ENCODE measurements at places on chromosomes 2 and 18.

DNA sequence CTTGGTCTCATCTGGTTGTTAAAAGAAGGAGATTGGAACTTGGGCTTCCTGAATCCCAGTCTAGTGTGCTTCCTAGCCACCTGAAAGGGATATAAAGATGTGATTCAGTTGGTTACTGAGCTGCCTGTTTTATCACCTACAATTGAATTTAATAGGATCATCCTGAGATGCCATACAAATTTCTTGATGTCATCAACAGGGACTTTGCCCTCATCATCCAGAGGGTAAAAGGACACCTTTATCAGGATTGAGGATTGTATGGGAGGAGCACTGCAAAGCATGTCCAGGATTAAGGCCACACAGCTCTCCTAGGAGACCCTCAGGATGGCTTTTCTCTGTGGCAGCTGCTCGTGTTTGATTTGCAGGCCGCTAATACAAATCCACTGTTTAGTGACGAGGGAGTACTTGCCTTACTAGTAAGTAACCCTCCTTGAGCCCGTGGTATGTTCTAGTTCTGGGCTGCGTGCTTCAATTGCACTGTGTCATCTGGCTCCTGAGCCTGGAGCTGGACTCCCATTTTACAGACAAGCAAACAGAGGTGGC is 28.6 kb downstream of the SH3RF3 start:
- no peak for DNase-seq

DNA sequence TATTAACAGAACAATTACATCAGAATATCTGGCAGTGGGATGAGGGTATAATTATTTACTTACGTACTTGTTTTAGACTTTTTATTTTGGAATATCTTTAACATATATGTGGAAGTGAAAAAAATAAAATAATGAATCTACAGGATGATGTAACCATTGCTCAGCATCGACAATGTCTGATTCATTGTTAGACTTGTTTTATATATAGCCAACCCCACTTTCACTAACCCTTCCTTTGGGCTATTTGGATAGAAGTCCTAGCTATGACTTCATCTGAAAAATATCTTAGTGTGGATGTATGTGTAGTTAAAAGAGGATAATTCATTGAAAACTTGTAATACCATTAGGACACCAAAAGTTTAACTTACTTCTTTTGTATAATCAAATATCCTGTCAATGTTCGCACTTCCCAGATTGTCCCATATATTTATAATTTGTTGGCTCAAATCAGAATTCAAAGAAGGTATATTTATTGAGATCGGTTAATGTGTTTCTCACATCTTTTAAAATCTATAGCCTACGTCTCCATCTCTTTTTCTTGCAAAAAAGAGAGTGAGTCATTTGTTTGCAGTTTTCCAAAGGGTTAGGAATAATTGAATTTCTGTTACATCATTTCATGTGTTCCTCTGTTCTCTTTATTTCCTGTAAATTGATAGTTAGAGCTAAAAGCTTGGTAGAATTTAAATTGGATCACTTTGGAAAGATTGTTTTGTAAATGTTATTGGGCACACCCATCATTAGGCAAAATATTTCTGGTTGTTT is 506.1 kb upstream of the FAM98A start:
- DNase-seq, result peak; percentile 94

DNA sequence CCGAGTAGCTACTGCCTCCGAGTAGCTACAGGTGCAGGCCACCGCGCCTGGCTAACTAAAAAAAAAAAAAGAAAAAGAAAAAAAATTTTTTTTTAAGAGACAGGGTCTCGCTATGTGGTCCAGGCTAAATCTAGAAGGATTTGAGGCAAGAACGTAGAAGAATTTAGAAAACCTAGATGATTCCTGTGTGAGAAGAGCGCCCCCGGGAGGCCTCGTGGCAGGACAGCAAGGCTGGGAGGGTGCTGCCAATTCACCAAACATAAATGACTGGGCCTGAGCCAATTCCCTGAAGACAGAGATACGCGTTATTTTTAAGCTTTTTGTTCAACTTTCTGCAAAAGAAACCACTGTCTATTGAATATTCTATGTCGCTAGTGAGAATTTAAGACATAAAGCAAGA is 90.1 kb upstream of the TGFA start:
- DNase-seq, result no peak

DNA sequence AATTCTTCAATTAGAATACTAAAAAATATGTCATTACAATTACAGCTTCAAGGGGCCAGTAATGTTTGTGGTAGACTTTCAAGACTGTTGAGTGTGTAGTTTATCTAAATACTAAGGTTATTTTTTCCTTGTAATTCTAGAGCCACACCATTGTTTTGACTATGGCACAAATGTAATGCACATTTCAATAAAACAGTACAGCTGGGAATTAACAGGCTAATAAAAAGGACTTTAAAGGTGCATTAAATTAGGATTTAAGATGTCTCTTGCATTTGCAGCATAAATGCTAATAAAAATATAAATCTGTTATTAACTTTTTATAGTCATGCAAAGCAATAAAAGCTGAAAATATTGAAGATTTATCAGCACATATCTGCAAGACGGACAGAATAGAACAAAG is 344.8 kb downstream of the ERBB4 start:
- no peak for DNase-seq

- DNase-seq, result no peak
Observed at GRCh38 chr2:64439194-64439593, 14.8 kb upstream of the LGALSL start.

DNA sequence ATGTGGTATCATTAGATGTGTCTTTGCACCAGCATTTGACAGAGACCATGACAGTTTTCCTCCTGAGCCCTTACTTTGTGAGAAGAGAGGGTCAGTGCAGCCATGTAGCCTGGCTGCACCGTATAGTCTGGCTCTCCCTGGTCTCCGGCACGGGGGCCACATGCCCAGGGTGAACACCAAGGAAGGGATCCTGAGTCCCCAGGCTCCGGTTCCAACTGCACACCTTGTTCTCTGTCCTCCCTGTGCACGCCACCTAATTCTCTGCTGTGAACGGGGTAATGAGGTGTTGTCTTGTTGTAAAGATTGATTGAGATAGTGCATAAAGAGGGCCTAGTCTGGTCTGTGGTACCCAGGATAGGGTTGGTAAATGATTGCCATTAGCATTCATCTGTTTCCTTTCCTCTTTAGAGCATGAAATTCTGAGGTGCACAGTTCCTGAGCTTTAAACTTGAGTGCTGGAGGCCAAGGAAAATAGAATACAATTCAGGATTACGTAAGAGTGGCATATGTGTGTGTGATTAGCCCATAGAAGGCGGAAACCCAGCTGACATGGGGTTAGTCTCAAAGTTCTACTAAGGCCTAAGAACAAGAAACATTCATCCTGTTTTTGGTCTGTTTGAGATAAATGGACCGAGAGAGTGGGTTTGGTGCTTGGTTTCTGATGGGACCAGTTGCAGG is 55.5 kb downstream of the NCK2 start:
- DNase-seq, result peak; percentile 27

DNA sequence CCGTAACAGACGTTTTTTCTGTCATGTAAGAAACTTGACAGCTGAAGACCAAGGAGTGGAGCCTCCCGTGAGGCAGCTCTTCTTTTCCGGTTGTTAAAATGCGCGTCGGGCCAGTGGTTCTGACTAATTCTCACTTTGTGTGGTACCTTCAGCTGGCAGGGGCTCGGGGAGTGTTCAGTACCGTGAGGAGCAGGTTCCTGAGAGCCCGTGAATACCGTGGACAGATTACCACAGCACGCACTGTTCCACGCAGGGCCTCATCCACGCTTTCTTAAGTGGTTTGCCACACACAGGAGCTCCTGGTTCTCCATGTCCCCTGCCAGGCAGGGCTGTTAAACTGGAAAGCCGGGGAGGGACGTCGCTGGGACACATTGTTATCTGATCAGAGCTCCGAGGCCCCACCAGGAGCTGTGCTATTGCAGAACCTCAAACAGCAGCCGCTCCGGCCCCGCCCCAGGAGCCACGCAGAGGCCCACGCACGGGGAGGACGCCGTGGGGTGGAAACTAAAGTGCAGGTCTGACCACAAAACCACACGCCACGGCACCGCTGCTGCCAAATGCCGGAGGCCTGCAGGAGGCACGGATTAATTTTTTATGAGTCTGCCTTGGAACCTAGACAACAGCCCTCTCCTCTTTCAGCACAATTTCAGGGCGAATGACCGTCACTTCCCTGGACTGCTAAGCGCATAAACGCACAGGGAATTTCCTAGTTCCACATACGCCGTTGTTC is 43.3 kb downstream of the NFATC1 start:
- peak; percentile 77 for DNase-seq

- no peak for DNase-seq
Observed at GRCh38 chr2:201433394-201433995, 17.8 kb downstream of the TRAK2 start.

- no peak for DNase-seq
Observed at GRCh38 chr2:3565117-3565516, 7.0 kb upstream of the RNASEH1 start.

GRCh38 chr2:65381607-65382051 is 50.8 kb downstream of the SPRED2 start:
- DNase-seq, result no peak

DNA sequence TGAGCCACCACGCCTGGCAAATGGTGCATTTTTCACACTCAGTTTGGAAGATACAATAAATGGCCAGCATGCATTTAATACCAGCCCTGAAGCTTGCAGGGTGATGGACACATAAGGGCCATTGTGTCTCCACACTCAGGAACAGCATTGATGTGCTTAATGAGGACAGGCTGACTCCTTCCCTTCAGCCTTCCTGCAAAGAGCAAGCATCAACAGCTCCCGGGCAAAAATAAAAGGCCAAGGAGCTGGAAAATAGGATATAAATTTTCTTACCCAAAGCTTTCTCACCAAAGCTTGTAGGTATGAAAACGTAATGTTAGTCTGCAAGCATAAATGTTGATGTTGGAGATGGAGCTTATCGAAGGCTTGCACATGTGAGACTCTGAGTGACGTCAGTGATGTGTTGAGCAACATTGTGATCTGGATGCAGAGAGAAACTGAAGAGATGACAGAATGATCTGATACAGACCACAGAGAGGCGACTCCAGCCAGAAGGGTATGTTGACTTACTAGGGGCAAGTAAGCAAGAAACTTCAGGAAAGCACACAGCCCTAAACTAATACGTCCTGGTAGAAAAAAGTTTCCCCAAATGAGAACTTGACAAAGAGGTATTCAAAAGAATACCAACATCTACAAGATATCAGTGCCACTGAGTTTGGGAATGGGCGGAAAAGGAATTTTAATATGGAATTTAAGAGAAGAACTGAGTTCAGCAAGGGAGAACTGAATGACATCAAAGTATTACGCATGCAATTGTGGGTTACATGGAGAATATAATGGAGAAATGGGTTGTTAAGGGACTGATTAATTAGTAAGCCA is 256.5 kb downstream of the TGIF1 start:
- DNase-seq, result no peak

DNA sequence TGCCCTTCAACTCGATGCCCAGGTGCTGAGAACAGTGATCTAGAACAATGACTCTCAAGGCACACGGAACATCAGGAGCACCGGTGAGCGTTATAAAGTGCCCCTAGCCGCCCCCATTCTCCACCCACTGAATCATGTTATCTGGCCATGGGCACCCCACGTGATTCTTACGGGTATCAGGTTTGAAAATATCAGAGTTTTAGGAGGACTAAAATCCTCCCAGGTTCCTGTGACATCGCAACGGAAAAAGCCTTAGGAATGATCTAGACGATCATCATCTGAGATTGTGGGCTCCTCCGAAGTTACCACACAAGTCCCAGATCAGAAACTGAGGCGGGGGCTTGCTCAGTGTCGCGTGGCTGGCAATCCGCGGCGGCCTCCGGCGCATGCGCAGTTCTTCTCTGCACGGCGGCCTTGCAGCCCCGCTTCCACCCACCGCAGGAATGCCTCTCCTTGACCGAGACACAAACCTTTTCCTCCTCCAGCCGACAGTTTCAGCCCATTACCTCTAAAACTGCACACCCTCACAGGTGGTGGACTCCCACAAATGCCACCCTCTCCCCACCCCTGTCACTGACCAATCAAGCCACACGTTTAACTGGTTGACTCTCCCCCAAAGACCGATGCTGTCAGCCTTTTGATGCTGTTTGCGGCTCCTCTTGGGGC is 5.8 kb upstream of the MRPL33 start:
- DNase-seq, result peak; percentile 52

GRCh38 chr2:63698786-63699548 is 110.2 kb downstream of the MDH1 start:
- DNase-seq, result peak; percentile 88

DNA sequence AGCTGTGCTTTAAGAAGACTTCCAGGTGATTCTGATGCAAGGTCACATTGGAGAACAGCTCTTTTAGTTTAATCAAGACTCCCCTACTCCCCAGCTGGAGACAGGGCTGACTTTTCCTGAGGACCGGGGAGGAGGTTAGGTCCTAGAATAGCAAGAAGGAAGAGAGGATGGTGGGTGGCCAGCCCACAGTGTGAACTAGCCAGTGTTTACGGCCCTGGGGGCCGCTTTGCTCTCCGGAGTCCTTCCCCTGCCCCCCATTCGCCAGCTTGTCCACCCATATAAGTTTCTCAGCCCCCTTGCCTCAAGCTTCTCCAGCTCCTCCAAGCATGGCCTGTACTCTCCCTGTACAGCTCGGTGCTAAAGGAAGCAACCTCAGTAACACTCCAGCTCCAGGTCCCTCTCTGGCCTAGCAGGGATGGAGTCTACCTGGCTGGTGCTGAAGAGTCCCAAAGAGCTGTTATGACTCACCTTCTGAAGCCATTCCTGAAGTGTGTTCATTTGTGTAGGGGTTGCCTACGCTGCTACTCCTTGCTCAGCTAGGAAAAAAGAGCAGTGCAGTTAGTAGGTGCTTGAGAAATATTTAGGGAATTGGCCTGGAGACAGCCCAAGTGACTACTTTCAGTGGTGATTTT is 7.9 kb downstream of the INPP4A start:
- DNase-seq, result no peak

- peak; percentile 85 for DNase-seq
Observed at GRCh38 chr2:120703330-120703994, 32.2 kb upstream of the GLI2 start.

DNA sequence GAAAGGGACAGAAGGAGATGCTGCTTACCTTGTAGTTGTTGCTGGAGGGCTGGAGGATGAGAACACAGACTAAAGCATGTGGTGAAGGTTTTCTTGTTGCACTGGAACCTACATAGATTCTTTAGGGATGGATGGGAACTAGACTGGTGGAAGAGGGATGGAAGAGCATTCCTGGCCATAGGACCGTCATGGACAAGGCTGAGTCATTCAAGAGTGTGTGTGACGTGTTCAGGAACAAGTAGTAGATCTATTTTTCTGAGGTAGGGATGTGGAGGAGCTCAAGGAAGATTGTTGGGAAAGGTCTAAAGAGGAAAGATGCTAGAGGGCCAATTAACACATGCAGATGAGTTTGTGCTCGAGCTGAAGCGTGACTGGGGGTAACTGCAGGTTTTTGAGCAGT is 6.6 kb downstream of the STAT4 start:
- DNase-seq, result no peak

- DNase-seq, result no peak
Observed at GRCh38 chr18:79772108-79772864, 25.5 kb upstream of the KCNG2 start.

- DNase-seq, result no peak
Observed at GRCh38 chr2:217945530-217945929, 57.3 kb downstream of the TNS1 start.

- DNase-seq, result no peak
Observed at GRCh38 chr2:82256288-82256687, 1951.7 kb upstream of the LRRTM1 start.

Measured in fibroblast of upper back skin (primary cell).